ENCODE measurements at places on chromosomes 12 and 14.

GRCh38 chr12:98439981-98440581, 75.3 kb upstream of the TMPO start:
- DNase-seq: no peak

DNA sequence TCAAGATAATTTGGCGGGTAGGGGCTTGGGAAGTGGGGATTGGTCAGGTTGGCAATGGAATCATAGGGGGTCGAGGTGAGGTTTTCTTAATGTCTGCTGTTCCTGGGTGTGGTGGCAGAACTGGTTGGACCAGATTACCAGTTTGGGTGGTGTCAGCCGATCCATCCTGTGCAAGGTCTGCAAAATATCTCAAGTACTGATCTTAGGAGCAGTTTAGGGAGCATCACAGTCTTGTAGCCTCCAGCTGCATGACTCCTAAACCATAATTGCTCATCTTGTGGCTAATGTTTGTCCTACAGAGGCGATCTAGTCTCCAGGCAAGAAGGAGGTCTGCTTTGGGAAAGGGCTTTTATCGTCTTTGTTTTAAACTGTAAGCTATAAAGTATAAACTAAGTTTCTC, 868.4 kb downstream of the DIO2 start:
- DNase-seq: no peak

DNA sequence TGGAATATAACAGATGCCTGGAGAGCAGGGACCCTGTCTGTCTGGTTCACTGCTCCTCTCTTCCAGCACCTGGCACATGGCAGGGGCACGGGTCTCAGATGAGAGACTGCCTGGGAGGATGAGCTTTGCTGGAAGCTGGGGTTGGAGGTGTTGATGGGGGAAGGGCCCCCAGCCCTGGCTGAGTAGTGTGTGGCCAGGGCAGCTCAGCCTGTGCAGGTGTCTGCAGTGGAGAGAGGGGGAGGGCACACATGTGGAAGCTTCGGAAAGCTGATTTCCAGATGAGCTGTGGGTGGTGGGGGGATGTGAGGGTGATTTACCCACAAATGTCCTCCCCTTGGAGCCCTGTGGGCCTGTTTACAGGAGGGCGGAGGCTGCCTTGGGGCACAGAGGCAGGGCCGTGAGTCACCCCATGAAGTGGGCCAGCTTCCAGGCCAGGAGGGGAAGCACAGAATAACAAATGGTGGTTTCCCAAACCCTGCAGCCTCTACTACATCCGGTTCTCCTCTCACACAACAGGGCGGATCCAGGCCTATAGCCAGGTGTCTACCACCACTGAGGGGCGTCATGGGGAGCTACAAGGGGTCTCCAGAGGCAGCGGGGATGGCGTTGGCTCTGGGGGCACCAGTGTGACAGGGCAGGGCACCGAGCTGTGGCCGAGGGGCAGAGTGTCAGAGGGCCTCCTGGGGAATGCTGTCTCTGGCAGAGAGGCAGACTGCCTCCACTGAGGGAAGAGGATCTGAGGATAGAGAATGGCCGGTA, 11.0 kb downstream of the KRT7 start:
- no peak for DNase-seq

- no peak for DNase-seq
Observed at GRCh38 chr14:77108753-77109152, 10.7 kb downstream of the CIPC start.

- no peak for DNase-seq
Observed at GRCh38 chr14:74846168-74846567, 29.8 kb downstream of the PROX2 start.

DNA sequence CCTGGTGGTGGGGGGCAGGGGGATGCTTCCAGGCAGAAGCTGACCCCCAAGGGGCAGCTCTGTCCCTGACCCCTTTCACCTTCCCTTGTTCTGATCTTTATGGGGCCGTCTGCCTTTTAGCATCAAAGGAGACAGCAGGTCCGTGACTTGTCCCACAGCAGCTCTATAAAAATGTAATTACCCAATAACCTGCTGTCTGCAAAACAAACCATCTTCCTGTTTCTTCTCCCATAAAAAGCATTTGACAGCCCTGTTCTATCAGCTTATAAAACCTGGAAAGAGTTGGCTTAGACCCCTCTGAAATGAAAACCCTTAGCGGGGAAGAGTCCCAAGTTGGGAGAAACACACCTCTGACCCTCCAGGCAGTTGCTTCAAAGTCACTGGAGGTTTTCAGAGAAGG, 416.9 kb downstream of the MED13L start:
- no peak for DNase-seq

GRCh38 chr14:54123841-54124240, 167.2 kb upstream of the BMP4 start:
- no peak for DNase-seq

DNA sequence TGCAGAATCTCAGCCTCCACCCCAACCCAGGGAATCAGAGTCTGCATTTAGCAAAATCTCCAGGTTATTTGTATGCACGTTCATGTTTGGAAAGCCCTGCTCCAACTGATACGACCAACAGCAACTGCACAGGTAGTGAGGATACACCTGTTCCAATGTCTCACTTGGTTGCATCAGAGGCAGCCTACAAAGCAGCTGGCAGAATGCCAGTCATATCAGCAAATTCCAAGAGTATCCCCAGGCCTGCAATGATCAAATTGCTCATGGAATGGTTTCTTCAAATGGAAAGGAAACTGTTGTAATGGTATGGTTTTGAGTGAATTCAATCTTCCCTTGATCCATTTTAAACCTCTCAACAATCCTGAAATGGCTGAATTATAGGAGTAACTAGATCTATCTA, 75.4 kb downstream of the GRIP1 start:
- no peak for DNase-seq

- DNase-seq: no peak
Observed at GRCh38 chr14:25848601-25849000, 749.2 kb downstream of the NOVA1 start.

DNA sequence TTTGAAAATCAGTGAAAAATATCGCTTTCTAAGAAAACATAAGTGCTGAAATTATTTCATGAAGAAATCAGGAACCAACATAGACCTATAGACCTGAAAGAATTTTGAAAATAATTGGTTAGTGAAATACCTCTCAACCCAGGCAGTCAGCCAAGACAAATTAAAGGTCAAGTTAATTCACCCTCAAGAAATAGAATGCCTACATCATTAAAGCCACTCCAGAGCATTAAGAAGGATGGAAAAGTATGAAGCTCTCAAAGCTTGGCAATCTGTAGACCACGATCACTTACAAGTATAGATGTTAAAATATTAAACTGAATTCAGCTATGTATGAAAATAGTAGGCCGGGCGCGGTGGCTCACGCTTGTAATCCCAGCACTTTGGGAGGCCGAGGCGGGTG, 48.3 kb downstream of the SFSWAP start:
- no peak for DNase-seq

DNA sequence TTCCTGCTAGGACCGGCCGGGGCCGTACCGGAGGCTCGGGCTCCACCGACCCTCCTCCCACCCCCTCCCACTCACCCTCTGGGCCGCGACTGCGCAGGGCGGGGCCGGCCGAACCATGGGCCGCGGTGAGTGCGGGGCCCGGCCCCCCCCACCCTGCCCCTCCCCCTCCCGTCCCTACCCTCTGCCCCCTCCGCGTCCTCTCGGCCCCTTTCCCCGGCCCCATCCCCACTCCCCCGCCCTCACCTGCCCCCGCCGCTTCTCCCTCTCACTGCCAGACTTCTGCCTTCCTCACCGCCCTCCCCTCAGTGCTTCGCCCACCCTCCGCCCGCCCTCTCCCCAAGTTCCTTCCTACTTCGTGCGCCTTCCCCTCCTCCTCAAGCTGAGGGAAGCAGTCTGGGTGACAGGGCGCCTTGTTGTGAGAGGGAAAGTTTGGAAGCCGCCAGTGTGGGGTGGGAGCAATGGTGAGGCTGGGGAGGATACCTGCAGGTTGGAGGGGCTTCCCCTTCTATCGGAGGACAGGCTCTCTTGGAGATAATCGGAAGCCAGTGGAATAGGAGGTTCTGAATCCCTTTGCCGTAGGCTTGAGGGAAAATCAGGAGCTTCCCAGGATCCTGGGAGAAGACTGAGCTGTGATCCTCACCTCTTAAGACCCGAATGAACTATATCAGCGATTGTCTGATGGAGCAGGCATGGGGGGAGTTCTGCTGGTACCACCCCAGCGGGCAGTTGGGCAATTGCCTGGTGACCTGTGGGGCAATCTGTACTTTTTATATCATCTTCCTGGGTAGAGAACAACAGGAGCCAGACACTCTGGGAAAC, 472 bp downstream of the MBD6 start:
- peak; percentile 95 for DNase-seq

GRCh38 chr12:42744539-42745182, 155.1 kb upstream of the PRICKLE1 start:
- DNase-seq: no peak

DNA sequence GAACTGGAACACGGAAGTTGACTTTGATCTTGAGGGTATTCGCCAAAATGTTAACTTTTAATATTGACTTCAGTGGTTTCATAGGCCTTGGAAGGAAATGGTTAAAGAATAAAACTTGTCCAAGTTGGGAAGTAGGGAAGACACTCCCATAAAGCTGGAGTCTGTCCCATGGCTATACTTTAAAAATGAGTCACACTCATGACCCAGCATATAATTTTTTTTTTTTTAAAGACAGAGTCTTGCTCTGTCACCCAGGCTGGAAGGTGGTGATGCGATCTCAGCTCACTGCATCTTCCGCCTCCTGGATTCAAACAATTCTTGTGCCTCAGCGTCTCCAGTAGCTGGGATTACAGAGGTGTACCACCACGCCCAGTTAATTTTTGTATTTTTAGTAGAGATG, 19.6 kb downstream of the TMPRSS12 start:
- no peak for DNase-seq

GRCh38 chr12:74370608-74371216, 166.9 kb upstream of the ATXN7L3B start:
- no peak for DNase-seq

GRCh38 chr14:83171761-83172160, 1638.1 kb upstream of the SEL1L start:
- DNase-seq: no peak

GRCh38 chr14:24079491-24080141, 8.3 kb downstream of the CPNE6 start:
- no peak for DNase-seq

DNA sequence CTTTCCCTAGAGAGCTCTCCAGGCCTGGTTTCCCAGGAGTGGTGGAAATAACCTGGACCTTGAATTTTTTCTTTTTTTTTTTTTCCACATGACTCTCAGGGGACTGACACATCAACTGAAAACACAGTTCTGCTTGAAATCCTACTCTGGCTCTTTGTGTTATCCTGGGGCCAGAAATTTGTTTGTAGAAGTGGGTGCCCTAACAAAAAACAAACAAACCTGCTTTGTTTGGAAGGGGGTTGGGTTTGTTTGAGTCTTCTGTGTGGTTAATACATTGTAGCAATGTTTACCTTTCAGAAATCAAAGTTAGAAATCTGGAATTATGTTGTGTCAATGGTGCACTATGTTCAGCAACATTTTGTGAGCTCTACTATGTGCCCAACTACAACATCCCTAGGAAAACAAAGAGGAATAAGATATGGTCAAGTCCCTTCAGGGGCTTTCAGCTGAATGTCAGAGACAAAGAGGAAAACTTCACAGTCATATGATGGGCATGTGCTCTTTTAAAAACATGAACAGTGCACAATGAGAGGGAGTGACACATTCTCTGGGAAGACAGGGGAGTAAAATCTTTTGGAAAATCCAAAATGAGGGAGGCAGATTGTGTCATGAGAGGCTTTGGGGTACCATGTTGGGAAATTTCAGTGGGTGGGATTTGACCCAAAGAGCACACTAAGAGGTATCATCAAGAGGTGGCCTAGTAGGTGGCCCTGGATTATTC, 1.5 kb upstream of the IGF1 start:
- no peak for DNase-seq

DNA sequence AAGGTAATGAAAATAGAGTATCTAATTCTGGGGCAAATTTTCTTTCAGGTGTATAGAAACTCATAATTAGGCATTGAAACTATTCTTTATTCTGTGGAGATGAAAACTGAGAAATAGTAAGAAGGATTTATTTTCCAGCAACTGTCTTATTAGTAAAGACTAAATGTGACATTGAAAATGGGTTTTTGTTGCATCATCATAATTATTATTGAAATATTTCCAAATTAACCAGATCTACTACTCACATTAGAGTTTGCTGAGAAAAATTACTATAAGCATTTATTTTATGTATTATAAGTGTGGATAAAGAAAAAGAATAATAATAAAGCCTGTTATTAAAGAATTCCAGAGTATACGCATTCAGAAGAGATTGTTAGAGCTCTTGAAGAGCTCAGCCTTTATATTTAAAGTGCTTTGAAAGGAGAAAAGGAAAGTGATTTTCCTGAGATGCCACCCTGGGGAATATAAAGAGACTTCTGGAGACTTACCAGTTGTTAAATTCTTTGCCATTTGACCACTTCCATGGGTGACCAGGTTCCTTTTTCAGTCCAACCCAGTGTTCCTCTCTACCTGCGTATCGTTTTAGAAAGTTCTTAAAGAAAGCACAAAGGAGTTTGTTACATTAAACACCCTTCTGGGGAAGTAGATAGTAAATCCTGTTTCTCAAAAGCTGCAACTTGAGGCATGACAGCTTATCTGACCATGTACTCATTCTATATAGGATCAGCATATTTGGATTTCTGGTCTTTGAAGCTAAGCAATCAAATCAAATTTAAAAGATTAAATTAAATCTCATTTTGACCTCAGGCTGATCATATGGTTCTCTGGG, 6.4 kb downstream of the CD69 start:
- DNase-seq: no peak

DNA sequence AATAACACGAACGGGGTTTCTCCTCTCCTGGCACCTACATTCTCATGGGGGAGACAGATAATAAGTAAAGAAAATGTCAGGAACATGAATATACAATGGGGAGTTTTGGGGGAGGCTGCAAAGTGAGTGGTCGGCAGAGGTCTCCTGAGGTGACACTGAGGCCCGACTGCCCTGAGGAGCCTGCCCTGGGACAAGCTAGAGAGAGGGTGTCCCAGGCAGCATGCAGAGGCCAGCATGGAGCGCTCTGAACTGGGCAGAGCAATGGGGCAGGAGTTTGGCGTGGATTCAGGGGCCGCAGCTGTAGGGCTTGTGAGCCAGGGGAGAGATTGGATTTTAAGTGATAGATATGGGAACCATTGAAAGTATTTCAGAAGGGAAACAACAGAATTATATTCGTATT, 320.5 kb downstream of the CACNA1C start:
- DNase-seq: no peak

GRCh38 chr12:65834146-65834935, 10.1 kb downstream of the HMGA2 start:
- DNase-seq: no peak

DNA sequence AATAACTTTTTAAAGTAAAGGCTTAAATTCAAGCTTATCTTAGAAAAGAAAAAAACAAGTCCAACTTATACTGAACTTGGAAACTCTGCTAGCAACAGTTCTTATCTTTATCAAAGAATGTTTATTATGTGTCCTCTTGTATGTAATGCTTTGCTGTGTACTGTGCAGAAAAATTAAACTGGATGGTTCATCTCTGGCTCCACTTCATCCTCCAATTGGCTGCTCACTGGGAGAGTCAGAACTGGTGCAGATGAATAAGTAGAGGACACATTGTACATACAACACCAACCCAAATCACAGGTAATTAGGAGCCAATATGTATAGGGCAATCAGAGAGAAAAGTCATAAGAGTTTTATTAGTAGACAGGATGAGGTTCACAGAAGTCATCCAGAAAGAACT, 123.6 kb upstream of the NAP1L1 start:
- DNase-seq: no peak

GRCh38 chr12:34301251-34302130, 279.2 kb downstream of the ALG10 start:
- DNase-seq: no peak

- no peak for DNase-seq
Observed at GRCh38 chr12:124687174-124687902, 119.9 kb upstream of the NCOR2 start.

- DNase-seq: peak; percentile 44
Observed at GRCh38 chr12:106150555-106150954, 11.8 kb upstream of the NUAK1 start.

Measured in vagina (tissue), 2 donors.